HCT116 (cell line): ENCODE measurements at places on chromosomes 5 and 9. TPM values are rescaled to one million over a fixed set of nuclear protein-coding genes. Genes with fewer than 3 reads are reported as not detected.

DNA sequence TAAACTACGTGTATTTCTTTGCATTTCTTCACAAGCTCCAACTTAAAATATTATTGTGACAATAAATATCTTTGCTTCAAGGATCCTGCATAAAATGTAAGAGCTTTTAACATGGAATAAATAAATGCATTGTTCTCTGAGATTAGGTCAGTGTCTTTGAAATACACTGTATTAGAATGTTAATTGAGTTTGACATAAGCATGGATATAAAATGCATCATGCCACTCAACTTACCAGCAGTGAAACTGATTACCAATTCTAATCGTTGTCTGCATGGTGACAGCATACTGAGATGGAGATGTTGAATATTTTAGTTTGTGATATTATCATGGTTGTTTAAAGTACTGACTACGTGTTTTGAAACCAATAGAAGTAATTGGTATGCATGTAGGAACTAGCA, 555.3 kb upstream of the ZNF608 start:
- DNase-seq = no peak

OR13C9 gene
- not detected for total RNA-seq

DNA sequence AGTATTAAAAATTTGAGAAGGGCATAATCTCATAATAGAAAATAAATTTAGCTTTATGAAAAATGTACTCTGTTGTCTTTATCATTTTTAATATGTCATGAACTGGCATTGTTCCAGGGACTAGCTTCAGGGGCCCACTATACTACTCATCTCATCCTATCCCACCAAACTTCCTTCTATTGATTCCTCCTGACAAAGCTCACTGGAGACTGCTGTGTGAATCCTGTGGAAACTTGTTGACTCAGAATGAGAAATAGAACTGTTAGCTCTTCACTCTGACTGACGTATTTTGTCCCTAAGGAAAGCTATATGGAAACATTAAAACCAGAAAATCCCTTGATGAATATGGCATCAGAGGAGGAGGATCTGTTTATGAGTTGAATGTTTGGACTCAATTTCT, 29.8 kb upstream of the BNIP1 start:
- no peak for DNase-seq

DNA sequence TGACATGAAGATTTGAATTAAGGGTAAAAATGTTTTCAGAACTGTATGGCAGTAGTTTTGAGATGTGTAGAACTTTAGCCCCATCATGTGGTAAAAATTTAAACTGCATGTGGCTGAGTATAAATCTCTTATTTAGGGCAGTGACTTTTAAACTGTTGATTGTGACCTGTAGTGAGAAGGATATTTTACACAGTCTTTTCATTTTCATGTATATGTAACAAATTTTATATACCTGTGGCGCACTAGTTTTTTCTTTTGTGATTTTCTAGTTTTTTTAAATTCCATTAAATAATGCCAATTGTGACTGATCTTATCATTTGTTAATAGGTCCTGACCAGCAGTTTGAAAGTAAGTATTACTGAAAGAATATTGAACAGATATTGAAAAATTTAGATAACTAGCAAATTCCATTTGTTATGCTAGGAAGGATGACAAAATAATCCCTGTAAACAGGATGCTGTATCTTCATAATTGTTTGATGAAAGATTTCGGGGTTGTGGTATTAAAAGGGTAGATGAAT, 47.2 kb downstream of the GPBP1 start:
- DNase-seq = peak; percentile 35

DNA sequence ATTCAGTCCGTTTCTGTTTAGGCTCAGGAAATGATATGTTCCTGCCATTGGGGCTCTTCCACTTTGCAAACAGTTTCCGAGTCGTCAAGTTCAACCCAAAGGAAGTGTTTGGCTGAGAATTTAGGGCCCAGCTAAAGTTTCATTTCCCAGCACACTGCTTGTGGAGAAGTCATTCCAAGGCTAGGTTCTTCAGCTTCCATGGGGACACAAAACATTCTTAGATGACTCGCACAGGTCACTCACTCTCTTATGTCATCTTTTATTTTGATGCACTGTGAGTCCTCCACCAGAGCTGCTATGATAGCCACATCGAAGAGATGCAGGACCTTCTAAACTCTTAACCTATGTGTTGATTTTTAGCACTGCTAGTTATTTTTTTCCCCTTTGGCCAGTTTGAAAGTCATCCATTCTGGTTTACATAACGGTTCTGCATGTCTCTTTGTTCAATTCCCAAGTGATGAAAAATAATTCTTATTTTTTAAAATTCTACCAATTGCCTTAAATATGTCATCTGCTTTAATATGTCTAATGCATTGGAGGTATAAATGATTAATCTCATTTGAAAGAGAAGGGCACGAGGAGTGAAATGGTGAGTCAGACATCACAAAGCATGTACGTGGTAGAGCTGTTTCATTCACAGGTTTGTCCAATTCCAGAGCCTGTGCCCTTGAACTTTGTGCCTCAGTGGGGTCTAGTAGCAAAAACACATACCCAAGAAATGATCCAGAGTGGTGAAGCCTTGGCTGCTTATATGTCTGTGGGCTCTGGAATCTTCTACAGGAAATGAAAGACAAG, 84.3 kb downstream of the ZNF462 start:
- DNase-seq = no peak

FYB1 gene
- 0.42 TPM for total RNA-seq

GRCh38 chr9:93463638-93464248, 10.4 kb upstream of the FAM120AOS start:
- no peak for DNase-seq

GRCh38 chr5:162888268-162888667, 549.1 kb upstream of the CCNG1 start:
- no peak for DNase-seq

GRCh38 chr5:51181208-51181894, 201.9 kb upstream of the ISL1 start:
- DNase-seq = no peak

ENG gene
- total RNA-seq = 0.76 TPM

GPR21 gene
- 1.1 TPM for total RNA-seq

PSAT1 gene
- total RNA-seq = 226 TPM

GRCh38 chr5:95808686-95809413, 13.7 kb downstream of the GLRX start:
- no peak for DNase-seq

- DNase-seq = no peak
Observed at GRCh38 chr5:130955041-130955440, 210.0 kb downstream of the HINT1 start.

- no peak for DNase-seq
Observed at GRCh38 chr5:93193431-93194347, 387.3 kb downstream of the NR2F1-AS1 start.

ZNF883 gene
- not detected for total RNA-seq

OR1J2 gene
- not detected for total RNA-seq

GRCh38 chr9:136880651-136881050, 5.7 kb upstream of the TRAF2 start:
- no peak for DNase-seq

DNA sequence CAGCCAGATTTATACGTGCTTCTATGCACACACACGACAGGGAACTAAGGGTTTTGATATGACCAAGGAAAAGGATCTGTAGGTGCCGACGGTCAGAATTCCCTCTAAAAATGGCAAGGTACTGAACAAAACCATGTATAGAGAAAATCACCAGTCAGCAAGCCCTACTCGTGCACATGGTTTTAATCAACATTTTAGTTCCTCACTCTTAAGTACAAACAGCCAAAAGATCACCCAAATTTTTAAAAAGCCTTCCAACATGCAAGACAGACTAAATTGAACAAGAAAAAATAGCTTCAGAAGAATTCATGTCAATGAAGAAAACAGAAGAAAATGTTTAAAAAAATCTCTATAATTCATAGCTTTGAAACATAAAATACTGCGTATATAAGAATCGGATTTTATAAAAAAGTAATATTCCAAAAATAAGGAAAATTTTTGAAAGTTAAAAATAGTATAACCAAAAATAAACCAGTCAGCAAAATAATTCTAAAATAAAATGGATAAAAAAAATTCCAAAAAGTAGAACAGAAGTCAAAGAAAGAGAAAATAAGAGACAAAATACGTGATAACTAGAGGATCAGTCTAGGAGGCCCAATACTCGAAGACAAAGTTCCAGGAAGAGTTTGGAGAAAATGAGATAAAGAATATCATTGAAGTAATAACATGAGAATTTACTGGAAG, 43.0 kb upstream of the KCNV2 start:
- DNase-seq = no peak

DNA sequence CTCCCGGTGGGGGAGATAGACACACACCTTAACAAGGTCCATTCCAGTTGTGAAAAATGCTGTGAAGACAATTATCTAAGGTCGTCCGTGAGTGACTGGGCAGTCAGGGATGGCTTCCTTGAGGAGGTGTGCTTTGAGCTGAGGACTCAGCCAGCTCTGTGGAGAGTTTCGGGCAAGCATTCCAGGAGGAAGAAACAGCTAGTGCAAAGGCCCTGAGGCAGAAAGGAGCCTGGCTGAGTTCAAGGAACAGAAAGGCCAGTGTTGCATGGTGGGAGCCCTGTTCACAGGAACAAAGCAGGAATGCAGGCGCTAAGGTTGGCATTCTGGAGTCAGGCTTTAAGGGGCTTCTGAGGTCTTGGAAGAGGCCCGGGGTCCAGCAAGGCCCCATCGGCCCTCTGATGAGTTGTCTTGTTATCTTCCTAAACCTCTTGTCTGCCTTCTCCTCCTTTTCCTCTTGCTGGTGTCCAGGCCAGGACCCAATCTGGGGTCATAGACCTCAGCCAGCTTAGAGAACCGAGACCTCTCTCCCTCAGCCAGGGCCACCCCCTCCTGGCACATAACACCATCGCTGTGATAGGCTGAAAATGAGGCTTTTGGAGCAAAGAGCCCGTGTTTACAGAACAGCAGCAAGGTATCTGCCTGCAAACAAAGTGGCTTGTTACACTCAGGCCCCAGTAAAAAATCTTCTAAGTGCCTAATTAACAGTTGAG, 270.2 kb upstream of the MVB12B start:
- DNase-seq = no peak

EPB41L4A gene
- 2.8 TPM for total RNA-seq

DNA sequence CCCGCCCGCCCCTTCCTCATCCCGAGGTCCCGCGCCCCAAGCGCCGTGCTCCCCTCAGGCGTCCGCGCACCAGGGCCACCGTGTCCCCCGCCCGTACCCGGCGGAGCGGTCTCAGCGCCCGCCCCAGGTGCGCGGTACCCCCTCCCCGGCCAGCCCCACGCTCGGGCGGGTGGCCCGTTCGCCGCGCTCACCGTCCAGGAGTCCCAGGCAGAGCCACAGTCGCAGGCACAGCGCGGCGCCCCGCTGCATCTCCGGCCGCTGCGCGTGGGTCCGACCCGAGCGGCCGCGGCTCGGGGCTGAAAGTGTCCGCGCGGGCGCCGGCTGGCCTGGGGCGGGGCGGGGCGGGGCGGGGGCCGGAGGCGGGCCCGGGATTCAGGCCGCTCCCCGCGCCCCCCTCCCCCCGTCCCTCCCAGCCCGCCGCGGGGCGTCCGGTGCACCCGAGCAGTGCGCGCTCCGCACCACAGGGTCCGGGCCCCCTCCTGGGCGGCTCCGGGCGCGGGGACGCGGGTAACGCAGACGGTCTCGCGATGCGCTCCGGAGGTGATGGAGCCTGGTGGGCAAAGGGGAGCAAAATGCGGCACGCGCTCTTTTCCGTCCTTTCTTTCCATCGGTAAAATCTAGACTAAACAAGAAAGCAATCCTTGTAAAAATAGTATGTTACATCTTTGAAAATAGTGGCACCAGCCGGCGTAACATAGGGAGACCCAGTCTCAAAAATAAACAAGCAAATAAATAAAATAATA, at the start of gene FLT4:
TSS of gene FLT4 (minus strand) at position 304 of the 743 bp plus-strand sequence. CDS start at position 249, 55 bp downstream.
- DNase-seq = no peak

SH3RF2 gene
- total RNA-seq = 14.3 TPM

LCN9 gene
- total RNA-seq = not detected

GRCh38 chr9:133184971-133185370, 21.3 kb upstream of the GBGT1 start:
- peak; percentile 64 for DNase-seq

CTSV gene
- 15.5 TPM for total RNA-seq

PCDHA12 gene
- not detected for total RNA-seq

DNA sequence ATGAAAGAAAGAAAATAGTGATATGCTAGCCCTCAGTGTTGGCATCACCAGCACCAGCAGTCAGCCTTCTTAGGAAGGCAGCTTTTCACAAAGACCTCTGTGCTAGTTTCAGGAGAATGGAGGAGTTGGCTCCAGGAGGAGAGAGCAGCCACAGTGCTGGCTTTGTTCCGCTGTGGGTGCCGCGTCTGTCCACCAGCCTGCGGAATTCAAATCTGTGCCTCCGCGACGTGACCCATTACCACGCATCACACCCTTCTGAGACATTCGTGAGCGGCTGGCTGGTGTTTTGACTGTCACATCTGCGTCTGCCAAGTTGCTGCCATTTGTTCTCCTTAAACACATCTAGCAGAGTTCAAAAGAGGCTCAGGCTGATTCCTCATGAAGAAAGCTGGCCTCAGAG, 34.4 kb downstream of the SNX18 start:
- DNase-seq = no peak

SLC4A9 gene
- total RNA-seq = 0.49 TPM

GRCh38 chr5:148747536-148747906, 78.9 kb upstream of the ADRB2 start:
- DNase-seq = no peak

GRCh38 chr5:10681731-10682679, 79.0 kb downstream of the DAP start:
- no peak for DNase-seq

DNA sequence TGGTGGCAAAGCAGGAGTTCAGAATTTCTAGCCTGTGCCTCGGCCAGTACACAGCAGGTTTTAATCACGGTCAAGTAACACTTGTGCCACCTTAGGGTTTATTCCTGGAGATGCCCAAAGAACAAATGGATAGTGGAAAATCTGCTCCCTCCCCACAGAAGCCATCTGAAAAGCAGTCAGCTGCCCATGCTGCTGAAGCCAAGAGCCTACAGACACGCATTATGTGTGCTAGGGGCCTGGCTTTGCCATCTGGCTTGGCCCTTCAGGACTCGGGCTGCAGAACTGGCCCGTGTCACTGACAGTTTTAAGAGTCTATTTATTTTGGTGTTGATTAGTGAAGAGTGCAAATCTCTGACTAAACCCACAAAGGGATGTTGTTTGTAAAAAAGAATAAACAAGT, 11.1 kb downstream of the ARSB start:
- DNase-seq = no peak

- no peak for DNase-seq
Observed at GRCh38 chr5:142803428-142804125, 33.4 kb downstream of the ARHGAP26 start.

DNAH5 gene
- total RNA-seq = 0.37 TPM

- DNase-seq = peak; percentile 95
Observed at GRCh38 chr9:33290247-33291030, at the start of gene NFX1. Gene NFX1, plus strand, starts transcription at chr9:33290516. Its CDS starts 57 bp downstream, at chr9:33290573.

DNA sequence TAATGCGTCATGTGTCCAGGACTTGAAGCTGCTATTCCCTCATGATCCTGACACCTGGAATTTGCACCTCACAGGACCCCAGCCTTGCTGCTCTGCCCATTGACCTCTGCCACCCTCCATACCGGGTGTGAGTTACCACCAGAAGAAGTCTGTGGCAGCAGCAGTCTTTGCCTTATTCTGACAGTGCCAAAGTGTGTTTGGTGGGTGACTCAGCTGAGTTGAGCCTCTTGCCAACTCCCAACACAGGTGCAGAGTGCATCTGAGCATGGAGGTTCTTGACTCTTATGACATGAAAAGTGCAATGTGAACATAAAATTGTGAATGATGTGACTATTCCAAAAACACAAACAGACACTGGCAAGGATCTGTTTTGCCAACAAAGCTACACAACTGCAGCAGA, 1166.5 kb upstream of the CDH18 start:
- no peak for DNase-seq

GRCh38 chr5:1797103-1797800, 2.4 kb downstream of the MRPL36 start:
- no peak for DNase-seq
